ENCODE measurements at places on chromosomes 1 and 21.

DNA sequence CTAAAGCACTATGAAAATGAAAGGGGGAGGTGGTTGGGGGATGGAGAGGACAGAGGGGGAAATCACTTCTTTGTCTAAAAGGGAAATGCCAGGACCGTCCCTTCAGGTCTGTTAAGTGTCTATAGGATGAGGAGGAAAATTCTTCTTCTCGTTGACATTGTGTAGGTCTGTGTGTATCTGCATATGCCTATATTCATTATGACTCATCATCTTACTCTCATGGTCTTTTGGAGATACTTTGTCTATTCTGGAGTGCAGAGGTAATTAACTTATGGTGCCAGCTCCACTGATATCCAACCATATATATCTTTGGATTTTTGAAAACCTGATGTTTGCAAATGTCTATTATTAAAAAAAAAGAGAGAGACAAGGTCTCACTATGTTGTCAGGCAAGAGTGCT lies 143.7 kb downstream of the PBX1 start:
- no peak for DNase-seq

DNA sequence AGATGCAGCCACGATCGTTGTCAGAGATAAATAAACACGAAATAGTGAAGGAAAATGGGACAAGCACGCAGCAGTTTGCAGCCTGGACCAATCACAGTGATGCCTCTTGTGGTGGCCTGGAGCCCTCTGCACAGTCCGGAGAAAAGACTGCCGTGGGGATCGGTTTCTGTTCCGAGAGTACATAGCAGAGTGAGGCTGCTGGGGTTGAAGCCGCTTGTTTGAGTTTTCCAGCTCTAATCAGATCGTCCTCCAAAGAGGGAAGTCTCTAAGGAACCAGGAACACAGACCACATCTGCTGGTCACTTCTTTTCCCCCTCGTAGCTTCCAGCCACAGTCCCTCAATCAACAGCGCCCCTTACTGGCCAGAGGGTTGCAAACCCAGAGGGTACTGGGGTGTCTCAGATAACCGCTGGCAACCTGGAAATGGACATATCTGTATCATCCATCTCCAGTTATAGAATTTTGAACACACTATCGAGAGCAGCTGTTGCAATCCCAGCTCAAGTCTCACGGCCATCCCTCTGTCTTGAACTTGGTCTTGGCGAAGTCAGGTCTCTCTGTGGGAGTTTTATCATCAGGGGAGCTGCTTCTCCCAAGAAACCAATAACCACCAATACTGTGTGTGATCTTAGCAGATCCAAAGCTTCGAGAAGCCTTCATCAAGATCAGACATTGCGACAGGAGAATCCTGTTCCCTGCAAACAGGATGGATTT lies 57.4 kb downstream of the OLIG1 start:
- peak; percentile 49 for DNase-seq

DNA sequence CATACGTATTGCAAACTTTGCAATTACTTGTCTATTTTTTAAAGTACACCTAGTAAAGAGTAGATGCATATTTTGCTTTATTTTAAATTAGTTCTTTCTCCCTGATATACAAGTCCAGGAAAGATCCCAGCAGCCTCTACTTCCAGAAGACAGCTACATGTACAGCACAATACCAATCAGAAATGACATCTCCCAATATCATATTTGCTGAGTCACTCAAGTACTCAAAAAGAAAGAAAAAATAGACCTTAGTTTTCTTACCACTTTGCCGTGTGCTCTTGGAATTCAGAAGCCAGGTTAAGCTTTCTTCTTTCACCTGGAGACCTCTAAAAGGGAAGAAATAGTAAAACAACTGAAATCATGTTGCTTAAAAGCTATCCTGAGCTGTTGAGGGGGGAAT lies 412.6 kb upstream of the RUNX1 start:
- DNase-seq: no peak

DNA sequence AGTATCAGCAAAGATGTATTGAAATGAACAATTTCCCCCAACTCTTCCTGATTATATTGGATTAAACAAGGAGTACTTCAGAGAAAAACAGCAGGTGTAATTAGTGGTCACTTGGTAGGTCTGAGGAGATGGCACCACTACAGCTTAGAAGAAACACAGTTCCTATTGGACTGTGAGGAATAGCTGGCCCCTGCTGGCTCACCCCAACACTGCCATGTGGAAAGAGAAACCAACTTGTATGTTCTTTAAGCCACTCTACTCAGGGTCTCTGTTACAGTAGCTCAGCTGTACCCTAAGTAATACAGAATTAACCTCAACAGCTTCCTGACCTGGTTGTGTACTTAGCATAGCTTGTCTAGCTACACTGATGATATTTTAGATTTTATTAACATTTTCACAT lies 26.5 kb upstream of the MTR start:
- no peak for DNase-seq

GRCh38 chr1:3431266-3431665 lies 23.2 kb upstream of the ARHGEF16 start:
- DNase-seq: no peak

DNA sequence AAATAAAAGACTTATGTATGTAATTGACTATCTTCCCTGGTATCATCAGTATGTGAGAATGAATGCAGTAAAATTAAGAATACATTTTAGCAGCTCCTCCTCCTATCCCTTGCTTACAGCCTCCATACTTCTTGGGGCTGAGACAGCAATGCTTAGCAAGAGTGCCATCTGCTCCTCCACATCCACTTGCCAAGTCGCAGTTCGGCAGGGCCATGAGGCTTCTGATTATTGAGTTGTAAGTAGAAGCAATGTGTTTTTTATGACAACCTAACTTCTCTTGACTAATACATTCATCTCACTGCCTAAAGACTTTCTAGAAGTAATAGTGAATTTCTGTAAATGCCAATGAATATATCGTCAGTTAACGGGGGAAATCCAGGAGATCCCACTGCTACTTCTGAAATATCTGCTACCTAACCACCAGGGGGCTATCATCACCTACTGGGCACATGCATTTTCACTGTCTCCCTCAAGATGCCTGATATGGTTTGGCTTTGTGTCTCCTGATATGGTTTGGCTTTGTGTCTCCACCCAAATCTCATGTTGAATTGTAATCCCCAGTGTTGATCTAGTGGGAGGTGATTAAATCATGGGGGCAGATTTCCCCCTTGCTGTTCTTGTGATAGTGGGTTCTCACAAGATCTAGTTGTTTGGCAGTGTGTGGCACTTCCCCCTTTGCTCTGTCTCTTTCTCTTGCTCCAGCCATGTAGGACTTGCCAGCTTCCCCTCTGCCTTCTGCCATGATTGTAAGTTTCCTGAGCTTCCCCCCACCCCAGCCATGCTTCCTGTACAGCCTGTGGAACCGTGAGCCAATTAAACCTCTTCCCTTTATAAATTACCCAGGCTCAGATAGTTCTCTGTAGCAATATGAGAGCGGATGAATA lies 59.6 kb downstream of the EXTL2 start:
- DNase-seq: no peak

GRCh38 chr1:154371436-154371835 lies 33.7 kb upstream of the IL6R start:
- no peak for DNase-seq

GRCh38 chr1:168833801-168834224 lies 104.8 kb upstream of the DPT start:
- DNase-seq: no peak

GRCh38 chr1:180616439-180616838 lies 15.4 kb upstream of the XPR1 start:
- DNase-seq: no peak

GRCh38 chr1:55194851-55195250 lies 20.3 kb downstream of the USP24 start:
- DNase-seq: no peak

DNA sequence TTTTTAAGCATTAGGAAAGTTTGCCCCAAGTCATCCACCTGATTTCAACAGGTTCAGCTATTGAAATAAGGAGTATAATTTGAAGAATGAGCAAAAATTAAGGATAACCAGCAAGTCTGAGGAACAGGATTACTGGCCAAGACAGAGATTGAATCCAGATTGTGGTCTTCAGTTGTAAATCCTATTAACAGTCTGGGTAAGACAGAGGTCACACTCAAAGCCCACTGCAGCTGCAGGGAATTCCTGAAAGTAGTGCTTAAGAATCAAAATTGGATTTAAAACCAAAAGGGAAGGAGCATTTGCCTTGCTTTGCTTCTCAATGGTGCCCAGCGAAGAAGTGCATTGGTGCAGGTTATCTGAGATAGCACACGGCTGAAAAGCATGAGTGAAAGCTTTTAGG lies 6.4 kb upstream of the LORICRIN start:
- no peak for DNase-seq

GRCh38 chr1:198275597-198275996 lies 118.8 kb downstream of the NEK7 start:
- no peak for DNase-seq

GRCh38 chr1:47921935-47922415 lies 75.2 kb downstream of the TRABD2B start:
- DNase-seq: no peak

DNA sequence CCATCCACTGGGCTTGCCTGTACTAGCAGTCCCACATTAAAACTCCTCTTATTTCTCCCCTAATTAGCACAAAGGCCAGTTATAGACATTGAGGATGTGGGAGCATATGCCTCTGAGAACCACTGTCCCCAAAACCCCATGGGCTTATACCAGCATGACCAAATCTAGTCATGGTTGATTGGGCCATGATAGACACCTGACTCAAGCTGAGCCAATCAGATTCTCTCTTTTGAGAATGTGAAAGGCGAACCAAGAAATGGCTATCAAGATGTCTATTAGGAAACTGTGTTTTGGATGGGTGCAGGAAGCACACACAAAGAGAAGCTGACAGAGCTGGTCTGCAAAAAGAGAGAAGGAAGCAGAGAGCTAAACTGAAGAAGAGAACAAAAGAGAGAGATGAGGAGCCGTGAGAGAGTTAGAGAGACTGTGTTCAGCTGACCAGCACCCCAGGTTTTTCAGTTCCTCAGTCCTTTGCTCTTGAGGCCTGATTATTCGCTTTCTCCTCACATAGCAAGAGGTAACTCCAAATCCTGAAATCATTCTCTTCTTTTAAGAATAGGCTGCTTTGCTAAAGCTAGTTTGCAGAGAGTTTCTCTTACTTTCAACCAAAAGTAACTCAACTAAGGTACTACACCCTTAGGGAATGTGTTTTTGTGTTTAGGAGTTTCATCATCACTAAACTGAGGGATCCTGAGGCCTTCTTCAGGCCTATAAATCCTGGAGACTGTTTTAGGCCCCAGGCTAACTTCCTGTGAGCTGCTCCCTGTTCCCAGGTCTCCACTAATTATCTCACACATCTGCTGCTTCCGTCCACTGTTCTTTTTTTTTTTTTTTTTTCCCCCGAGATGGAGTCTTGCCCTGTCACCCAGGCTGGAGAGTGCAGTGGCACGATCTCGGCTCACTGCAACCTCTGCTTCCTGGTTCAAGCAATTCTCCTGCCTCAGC lies 7.9 kb upstream of the TIPRL start:
- no peak for DNase-seq

DNA sequence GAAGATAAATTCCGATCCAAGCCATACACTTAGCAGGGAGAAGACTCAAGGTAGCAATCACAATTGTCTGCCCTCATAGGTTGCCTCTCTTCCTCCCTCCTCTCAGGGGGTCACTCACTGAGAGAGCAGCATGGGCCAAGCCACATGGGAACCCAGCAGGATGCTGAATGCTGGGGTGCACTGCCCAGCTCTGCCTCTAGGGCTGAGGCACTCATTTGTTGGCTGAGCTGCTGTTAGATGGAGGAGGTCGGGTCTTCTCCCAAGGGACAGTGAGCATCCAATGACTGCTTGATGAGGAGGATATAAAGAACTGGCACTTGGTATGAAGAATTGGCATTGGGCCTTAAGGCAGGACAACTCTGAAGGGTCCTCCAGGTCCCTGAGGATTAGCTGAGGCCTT lies 418.8 kb downstream of the SIPA1L2 start:
- DNase-seq: no peak

DNA sequence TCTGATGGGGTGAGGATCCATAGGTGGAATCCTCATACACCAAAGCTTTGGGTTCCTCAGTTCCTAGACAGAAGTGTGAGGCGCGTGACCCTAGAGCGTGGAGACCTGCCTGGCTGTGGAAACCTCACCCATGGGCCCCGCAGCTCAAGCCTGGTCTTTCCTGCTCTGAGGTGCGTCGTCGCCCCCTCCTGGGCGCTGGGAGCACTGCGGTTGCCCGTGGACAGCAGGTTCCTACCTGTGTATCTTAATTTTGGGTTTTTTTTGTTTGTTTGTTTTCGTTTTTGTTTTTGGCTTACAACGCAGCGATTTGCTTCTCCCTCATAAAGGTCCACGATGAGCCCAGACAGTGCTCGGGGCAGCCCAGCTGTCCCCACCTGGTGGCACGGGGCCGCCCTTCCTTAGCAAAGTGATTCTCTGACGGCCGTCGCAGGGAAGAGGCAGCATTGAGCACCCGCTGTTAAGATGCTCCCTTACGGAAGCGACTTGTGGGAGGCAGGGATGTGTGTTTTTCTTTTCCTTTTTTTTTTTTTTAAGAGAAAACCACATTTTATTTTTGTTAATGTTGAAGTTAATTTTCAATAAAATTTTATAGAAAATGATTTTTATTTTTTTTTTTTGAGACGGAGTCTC lies 36.5 kb upstream of the TRAPPC10 start:
- peak; percentile 81 for DNase-seq

GRCh38 chr1:213723187-213723586 lies 264.6 kb upstream of the PROX1 start:
- no peak for DNase-seq

- DNase-seq: no peak
These were observed 987.9 kb downstream of the PLA2G4A start for GRCh38 chr1:187816646-187817045.

DNA sequence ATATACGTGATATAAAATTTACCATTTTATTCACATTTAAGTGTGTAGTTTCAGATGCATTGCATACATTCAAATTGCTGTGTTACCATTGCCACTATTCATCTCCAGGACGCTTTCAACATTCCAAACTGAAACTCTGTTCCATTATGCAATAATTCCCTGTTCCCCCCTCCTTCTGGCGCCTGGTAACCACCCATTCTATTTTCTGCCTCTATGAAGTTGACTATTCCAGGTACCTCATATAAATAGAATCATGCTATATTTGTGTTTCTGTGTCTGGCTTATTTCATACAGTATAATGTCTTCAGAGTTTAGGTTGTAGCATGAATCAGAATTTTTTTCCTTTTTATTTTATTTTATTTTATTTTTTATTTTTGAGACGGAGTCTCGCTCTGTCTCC lies 41.7 kb downstream of the SLC22A15 start:
- DNase-seq: no peak

GRCh38 chr21:35469498-35469897 lies 420.4 kb upstream of the RUNX1 start:
- DNase-seq: no peak

GRCh38 chr21:38725196-38726157 lies 80.3 kb upstream of the ETS2 start:
- no peak for DNase-seq

DNA sequence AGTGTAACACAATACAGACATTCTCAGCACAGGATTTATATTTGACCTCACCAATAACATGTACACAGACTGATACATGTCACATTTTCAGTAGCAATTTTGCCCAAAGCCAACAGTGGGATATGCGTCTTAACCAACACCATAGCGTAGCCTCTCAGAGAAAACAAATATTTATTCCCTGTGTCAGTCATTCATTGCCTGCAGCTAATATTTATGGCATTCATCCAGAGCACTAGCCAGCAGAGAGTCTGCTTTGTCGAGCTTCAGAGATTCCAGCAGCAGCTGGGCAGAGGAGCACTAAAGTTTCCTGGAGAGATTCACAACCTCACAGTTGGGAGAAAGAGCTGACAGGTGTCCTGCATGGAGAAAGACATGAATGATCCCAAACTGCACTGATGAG lies 400.7 kb upstream of the DAB1 start:
- DNase-seq: no peak

- peak; percentile 48 for DNase-seq
These were observed 19.9 kb upstream of the IFNGR2 start for GRCh38 chr21:33383056-33383888.

All from stimulated activated CD4-positive, alpha-beta T cell treated with anti-CD3 and anti-CD28 coated beads, Interleukin-1b, Interleukin-23, amount 100 ng/mL, for 4 hours (primary cell).